ENCODE measurements at places on chromosomes 6 and 20. TPM values are rescaled to one million over a fixed set of nuclear protein-coding genes. Genes with fewer than 3 reads are reported as not detected.
A peak's percentile ranks its signal among the peaks of the same experiment; 100 is the strongest.

DNA sequence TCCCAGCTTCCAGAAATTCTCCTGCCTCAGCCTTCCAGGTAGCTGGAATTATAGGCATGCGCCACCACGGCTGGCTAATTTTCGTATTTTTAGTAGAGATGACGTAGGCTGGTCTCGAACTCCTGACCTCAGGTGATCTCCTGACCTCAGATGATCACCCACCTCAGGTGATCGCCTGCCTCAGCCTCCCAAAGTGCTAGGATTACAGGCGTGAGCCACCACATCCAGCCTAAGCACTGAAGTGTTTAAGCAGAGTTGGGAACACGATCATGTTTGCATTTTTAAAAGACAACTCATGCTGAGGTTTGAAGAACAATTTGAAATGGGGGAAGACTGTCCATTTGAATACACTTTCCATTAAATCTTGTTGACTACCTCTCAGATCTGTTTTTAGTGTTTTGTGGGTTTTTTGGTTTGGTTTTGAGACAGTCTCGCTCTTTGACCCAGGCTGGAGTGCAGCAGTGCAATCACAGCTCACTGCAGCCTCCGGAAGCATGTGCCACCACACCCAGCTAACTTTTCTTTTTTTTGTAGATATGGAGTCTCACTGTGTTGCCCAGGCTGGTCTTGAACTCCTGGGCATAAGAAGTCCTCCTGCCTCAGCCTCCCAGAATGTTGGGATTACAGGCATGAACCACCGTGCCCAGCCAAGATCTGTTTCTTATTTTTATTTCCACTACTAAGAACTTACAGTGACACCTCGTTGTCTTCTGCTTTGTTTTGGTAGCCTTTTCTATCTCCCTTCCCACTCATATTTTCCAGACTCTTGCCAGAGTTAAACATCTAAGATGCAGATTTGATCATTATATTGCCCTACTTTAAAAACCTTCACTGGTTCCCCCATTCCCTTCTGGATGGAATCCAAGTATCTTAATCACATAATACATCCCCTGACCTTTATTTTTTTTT, 5.5 kb downstream of the CASP8AP2 start:
- DNase-seq = no peak

The OR12D3 gene
- total RNA-seq = not detected

- no peak for DNase-seq
Observed at GRCh38 chr6:42978487-42978838, 518 bp downstream of the PEX6 start.

DNA sequence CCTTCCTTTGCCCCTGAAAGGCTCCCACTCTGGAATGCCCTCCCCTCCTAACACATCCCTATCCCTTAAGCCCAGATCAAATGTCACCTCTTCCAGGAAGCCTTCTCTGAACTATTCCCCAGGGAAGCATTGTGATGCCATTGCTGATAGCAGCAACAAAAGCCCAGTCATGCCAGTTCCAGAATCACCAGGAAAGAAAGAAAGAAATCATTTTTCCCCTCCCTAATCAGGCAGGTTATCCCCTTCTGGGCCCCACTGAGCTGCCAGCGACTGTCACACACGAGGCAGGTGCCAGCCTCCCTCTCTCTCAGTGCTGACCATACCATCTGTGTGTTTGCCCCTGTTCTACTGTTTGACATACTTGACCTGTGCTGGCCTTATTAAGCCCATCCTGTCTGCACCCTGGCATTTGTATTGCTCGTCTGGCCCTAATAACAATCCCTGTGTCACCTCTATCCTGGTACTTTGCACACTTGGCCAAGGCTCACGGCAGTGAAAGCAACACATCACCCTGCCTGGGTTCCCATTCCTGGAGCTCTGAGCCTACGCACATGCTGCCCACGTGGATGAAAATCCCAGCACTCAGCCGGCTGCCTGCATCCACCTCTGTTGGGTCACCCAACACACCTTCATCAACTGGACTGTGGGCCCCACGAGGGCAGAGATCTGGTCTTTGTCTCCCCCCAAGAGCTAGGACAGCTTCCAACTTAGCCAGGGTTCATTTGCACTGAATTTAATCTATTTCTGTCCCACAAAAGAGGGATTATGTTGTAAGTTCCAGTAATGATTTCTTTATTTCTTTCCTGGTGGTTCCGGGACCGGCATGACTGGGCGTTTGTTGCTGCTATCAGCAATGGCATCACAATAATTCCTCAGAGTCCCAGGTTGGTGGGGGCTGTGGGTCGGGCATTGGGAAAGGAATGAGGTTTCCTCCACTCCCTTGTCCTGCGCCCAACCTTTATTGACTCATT, 5.3 kb upstream of the BPIFB1 start:
- DNase-seq = no peak

DNA sequence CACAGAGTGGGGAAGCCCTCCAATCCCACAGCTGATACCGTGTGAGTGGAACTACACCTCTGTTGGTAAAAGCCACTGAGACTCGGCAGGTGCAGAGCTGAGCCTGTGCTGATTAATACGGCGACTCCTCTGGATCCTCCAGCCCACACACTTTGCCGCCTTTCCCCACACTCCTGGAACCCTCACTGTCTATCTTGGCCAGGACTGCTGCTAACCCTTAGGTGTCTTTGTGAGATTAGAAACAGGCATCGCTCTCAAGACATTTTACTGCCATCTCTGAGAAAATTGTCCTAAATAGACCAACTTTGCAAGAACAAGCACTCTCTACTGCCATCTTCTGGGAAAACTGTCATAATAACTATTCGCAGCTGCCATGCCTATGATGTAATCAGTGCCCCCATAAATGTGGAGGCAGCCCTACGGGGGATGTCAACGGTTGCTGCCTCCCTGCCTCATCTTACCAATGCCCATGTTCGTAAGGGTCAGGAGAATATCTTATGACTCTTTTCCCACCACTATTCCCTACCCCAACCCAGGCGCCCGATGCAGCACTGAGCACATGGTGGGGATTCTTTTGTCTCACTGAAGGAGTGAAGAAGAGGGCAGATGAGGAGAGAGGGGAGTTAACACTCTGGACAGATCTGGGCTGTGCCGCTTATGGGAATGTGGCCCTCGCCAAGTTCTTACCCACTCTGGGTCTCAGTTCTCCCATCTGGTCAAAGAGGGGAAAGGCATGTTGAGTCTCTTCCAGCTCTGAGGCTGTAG, 26.1 kb upstream of the KCNB1 start:
- no peak for DNase-seq

DNA sequence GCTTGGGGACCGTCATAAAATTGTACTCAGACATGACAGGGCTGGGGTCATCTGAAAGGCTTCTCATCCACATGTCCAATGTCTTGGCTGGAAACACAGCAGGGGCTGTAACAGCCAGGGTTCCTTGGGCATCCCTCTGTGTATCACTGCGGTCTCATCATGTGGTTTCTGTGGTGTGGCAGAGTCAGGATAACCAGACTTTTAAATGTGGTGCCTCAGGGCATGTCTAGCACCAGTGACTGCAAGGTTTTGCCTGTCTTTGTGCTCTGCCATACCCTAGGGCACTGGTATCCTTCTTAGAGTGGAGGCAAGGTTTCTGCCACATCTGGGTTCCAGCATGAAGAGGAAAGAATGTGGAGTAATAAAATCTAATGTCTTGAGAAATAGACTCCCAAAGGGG, 124.2 kb downstream of the PLEKHG1 start:
- DNase-seq = no peak

DNA sequence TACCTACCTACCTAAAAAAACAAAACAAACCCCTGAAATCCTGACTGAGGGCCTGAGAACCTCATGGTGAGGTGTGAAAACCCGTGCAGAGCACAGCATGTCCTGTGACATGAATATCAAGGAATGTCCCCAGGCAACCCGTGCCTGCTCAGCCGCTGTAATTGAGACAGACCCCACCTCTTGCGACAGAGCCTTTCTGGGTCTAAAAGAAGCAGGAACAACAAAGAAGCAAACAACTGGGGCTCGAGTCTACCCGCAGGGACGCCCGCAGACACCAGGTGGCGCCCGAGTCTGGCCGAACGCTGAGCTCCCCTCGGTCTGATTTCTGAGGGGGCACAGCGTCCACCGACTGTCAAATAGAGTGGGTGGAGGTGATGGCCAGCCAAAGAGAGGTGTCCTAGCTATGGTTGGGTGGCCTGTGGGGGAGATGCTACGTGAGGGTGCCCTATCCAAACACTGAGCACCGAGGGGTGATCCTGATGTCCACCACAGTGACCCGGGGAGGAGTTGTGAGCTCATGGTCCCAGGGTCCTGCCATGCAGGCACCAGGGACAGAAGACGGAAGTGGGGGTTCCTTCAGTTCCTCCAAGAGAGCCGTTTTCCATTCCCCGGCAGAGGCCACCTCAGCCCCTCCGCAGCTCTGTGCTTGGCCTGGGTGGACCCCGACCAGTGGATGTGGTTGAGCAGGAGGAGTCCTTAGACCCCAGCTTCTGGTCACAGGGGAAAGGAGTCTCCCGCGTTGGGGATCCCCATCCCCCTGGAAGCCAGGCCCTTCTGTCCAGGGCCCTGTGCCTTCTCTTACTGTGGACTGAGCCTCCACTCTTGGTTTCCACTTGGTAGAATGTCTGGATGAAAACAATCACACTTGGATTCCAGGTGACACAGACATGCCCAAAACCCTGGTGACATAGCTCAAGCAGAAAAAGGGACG, 268.2 kb downstream of the CDC5L start:
- DNase-seq = peak; percentile 63

GRCh38 chr6:128478230-128479047, 42.0 kb downstream of the PTPRK start:
- DNase-seq = no peak
